ENCODE measurements at places on chromosomes 2 and 18.

DNA sequence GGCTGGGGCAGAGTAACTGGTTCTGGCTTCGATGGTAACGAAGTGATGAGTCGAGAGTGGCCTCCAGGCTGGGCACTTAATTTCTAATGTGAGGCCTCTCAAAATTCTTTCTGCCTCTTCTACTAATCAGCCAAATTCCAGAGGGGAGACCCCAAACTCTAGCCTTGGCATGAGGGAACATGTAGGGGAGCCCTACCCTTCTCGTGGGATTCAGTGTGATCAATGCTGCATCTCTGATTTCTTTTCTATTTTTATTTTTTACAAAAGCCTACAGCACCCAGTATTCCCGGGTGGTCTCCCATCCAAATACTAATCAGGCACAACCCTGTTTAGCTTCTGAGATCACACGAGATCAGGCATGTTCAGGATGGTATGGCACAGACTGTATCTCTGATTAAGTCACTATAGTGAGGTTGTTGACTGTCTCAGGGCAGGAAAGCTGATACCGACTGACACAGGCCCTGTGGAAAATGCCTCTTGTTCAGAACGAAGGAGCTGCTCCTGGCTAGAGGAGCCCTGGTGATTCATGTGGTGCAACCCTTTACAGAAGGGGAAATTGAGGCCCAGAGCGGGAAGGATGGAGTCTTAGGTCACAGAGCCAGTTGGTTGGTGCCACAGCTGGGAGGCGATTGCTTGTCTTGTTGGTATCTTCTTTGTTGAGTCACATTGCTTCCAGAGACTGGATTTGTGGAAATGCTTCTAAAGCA is 126.3 kb upstream of the HS6ST1 start:
- DNase-seq, result no peak

DNA sequence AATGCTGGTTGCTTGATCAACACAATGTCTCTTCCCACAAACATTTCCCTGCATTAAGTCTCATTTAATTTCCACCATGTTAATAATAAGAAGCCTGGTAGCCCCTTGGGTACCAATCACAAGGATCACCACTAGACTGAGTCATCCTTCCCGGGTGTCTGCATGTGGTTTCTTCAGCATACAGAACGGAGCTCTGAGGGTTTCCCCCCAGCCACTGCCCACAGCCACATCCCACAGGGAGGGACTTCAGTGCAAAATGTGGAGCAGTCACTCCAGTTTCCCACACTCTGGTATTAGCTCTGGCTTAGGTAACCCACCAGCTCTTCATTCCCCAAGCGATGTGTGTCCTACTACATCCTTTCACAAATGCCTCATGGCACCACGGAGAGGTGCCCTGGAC is 42.7 kb upstream of the POLE4 start:
- DNase-seq, result peak; percentile 63

DNA sequence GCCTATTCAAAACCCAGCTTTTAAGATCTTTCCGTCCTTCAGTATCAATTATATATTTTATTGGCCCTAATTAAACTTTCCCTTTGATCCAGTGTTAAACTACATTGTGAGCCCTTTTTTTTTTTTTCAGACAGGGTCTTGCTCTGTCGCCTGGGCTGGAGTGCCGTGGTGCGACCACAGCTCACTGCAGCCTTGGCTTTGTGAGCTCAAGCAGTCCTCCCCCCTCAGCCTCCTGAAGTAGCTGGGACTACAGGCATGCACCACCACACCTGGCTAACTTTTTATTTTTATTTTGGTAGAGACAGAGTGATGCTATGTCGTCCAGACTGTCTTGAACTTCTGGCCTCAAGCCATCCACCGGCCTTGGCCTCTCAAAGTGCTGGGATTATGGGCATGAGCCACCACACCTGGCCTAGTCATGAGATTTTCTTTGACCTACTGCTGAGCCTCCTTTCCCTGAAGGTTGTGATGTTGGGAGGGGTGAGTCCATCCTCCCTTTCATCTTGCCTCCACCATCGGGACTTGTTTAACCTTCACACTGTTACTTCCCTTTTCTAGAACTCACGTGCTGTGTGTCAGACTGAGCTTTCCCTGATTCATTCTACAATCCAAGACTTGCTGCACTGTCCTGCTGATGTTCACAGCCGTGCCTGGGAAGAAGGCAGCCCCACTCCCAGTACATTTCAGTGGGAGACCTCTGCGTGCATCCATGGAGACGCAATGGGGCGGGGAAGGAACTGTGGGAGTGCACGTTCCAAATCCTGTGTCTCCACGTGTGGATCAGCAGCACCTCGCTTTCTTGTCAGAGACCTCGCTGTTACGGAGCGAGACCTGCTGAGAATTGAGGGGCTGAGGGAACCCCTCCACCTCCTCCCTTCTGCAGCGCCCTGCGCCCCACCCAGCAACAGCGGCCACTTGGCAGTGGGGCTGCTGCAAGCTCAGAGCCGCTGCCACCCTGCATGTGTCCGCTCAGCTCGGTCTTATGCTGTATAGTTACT is 10.8 kb downstream of the OXER1 start:
- no peak for DNase-seq

DNA sequence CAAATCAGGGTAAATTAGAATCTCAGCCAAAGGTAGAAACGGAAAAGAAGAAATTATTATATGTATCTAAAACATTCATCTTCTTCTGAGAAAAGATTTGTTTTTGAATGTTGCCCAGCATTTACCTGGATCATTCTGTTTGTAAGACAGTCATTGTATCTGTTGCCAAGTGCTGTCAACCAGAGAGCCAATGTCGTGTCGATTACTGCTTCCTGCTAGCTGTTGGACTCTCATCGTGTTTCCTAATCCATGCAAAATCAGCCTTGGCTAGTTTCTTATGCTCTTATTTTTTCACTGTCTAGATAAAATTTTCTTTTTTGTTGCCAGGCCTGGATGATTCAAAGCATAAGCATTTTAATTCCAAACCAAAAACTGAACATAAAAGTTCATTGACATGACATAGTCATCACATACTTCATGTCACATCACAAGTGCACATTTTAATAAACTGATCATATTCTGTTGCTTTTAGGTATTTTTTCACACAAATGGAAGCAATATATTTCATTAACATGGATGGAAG is 202.3 kb downstream of the KCNH7 start:
- no peak for DNase-seq

- DNase-seq, result no peak
Measured at GRCh38 chr2:134150760-134151159, 103.1 kb upstream of the MGAT5 start.

DNA sequence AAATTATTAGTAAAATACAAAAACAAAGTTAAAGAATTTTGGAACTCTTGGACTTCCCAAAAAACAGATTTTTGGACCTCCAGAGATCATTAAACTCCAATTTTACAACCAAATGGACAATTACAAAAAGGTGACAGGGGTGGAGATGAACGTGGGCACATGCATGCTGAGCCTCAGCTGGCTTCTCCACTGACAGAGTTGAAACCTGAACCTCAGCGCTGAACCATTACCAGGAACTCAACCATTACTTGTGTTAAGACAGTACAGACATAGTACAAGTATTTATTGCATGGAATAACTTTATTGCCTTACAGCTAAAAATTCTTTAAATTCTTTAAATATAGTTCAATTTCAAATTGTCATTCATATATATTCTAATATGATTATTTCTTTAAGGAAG is 33.0 kb upstream of the KIDINS220 start:
- no peak for DNase-seq

DNA sequence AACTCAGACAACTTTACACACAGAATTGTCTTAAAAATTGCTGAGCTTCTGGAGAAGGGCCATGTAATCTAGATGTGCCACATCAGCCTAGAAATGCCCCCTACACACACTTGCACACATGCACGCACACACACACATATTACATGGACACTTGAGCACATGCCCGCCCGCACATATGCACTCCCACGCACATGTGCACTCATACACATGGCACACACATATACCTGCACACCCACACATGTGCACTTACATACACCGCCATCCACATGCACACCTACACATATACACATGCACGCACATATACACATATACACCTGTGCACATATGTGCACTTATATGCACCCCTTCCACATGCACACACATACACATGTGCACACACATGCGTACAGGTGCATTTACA is 213.7 kb downstream of the SEPTIN10 start:
- no peak for DNase-seq

GRCh38 chr2:214011676-214012075 is 399.2 kb upstream of the VWC2L start:
- DNase-seq, result no peak

DNA sequence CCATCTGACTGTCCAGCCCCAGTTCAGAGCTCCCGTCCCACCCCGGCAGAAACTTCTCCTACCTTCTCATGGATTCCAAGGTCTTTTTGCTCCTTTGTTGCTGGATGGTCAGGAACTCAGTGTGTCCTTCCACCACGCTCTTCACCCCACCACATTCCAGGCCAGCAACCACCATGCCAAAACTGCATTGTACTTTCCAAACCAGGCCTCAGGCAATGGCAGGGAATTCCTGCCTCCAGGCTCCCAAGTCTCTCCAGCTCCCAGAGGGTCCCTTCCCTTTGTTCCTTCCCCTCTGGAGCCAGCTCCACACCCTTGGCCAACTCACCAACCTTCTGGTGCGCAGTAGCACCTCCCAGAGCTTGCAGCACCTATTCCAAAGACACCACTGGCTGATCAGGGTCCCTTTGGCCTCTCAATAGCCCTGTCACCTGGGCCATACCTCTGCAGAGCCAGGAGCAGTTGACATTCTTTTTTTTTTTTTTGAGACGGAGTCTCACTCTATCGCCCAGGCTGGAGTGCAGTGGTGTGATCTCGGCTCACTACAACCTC is 8.1 kb downstream of the CHMP1B start:
- no peak for DNase-seq

GRCh38 chr2:40507432-40507831 is 55.5 kb upstream of the SLC8A1 start:
- DNase-seq, result no peak

- no peak for DNase-seq
Measured at GRCh38 chr2:217809736-217810135, 193.1 kb downstream of the TNS1 start.

Measured in fibroblast of skin of back (primary cell).